NCI-H1417 treated with DMSO at 0.1 percent for 48 hours (cell line): ENCODE measurements at places on chromosomes 2 and 18.

- DNase-seq = no peak
Measured at GRCh38 chr2:240021488-240022104, 3.5 kb downstream of the NDUFA10 start.

- DNase-seq = no peak
Measured at GRCh38 chr18:78630981-78631510, 348.6 kb upstream of the SALL3 start.

DNA sequence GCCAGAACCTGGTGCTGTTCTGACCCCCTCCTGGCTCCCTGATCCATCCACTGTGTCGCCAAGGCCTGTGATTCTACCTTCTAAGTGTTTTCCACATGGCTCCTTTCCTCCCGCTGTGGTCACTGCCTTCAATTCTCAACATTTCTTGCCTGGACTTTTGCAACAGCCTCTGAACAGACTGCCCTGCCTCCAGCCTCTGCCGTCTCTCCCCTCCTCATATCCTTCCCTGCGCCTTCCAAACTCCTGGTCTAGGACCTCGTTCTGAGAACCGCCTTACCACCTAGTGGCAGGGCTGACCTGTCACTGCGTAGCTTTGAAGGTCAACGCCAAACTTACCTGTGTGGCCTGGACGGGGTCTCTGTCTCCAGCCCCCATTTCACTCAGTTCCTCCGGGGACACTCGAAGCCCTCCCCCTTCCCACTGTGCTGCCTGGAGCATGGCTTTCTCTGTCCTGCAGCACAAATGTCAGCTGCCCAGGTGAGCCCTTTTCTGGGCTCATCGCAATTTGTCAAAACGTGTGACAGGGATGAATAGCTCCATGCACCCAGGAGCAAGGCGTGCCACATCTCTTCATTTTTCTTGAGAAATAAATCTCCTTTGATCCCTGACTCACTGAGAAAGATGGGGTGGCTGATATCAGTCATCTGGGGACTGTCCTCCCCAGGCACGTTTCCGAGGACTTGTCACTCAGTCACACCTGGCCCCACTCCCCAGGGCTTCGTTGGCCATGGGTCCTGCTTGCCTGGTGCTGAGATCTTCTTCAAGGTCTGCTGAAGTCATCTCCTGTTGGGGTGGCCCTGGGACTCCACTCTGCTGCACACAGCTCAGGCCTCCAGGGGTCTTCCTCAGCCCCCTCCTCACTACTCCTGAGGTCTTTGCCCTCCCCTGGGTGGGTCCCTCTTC, 46.7 kb downstream of the LDLRAD4 start:
- no peak for DNase-seq

DNA sequence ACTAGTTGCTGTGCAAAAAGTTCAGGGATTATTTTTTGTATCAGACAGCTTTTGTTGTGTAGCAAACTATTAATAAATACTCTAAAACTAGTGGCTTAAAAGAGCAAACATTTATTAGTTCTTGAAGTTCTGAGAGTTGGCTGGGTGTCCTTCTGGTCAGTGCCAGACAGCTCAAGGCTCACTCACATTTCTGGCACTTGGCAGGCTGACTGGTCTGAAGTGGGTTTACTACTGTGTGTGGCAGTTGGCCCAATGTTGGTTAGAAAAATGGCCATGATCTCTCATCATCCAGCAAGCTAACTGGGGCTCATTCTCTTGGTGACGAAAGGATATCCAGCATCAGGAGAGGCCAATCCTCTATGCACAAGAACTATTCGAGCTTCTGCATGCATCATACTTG, 71.4 kb upstream of the ZNF385B start:
- no peak for DNase-seq

GRCh38 chr2:181394741-181395437, 62.3 kb upstream of the ITGA4 start:
- no peak for DNase-seq

- no peak for DNase-seq
Measured at GRCh38 chr2:28054916-28055315, 164.4 kb downstream of the BABAM2 start.

- no peak for DNase-seq
Measured at GRCh38 chr2:218839888-218840287, 8.3 kb upstream of the PRKAG3 start.

DNA sequence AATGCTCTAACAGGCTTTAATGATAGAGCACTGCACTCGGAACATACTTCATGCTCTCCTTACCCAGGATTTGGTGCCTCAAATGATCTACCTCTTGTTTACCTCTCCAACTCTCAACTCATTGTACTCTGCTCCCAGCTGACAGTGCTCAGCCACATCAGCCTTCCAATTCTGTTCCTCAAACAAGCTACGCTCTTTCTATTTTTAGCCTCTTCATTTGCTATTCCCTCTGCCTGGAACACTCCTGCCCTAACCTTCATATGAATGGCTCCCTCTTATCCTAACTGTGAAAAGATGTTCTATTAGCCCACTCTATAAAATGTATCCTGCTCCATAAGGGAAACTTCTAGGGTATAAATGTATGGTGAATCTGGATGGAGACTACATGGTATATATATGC, 42.5 kb downstream of the PIGN start:
- DNase-seq = no peak

DNA sequence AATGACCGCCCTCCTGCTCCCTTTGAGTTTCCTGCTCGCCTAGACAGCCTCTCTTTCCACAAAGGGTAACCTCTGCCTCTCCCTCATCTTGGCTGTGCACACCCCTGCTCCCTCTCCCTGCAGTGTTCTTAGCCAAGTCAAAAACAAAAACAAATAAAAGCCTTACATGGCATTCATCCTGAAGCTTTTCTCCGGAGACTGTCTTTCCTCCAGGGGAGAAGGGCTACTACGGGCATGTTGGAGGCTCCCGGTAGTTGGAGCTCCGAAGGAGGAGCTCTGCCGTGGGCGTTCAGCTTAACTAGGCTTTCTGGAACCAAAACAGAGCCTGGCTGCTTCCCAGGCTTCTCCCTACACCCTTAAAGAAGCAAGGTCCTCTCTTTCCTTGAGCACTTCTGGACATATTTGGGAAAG, 104.2 kb downstream of the TPGS2 start:
- DNase-seq = no peak

DNA sequence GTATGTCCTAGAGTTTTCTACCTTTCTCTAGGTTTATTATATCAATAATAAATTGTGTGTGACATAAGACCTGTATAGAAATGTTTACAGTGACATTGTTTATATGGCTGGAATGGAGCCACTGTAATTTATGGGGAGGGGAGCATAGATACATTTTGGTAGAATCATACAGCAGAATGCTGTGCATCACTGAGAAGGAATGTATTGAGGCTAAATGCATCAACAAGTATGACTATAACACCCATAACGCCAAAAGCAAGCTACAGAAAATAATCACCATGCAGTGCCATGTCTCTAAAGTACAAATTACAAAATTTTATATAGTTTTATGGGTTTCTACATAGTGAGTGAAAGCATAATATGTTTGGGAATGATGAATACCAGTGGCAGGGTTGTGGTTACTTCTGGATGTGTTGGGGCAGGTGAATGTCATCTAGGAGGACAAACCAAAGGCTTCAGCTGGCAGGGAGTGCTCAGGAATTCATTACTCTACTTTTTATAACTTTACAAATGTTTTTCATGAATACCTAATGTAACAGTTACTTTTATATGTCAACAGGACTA, 226.0 kb upstream of the NETO1 start:
- no peak for DNase-seq

- no peak for DNase-seq
Measured at GRCh38 chr2:28616396-28616999, 120.6 kb downstream of the PLB1 start.

DNA sequence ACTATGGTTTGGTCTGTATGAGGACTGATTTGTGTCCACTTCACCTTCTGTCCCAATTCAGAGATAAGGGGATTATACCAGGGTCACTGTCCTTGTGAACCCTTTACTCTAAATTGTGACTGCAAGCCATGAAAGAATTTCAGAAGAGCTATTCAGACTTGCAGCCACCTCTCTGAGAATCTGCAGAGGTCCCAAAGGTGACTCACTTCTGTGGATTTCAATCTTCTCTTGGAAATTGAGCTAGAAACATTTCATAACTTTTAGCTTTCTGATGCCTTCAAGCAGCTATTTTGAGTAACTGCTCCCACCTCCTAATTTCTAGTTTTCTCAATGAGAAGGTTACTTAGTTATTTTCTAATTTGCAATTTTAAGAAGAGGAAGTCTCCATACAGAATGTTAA, 1242.4 kb upstream of the ACVR2A start:
- no peak for DNase-seq

DNA sequence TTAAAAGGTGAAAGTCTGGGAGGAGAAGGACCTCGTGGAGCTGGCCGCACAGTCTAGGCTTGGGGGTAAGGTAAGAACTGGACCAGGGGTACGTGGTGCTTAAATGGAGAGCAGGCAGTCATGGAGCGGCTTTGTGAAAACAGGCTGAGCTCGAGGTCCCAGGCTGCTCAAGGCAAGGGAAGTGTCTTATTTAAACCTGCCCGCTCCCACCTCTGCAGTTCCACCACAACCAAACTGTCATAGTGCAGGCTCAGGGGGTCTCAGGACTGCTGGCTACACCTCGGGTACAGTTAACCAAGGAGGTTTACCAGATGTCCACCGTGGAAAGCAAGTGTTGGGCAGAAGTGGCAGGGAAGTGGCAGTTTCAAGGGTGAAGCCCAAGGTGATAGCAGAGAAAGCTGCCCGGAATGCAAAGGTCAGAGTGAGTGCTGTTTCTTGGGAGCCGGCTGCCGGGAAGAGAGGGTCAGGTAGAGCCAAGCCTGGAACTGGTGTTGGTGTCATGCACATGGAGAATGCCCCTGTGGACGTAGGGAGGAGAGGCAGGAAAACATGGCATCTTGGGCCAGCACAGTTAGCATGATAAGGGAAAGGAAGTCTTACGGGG, 203.3 kb downstream of the GBX2 start:
- no peak for DNase-seq

- no peak for DNase-seq
Measured at GRCh38 chr2:191907091-191907490, 60.2 kb upstream of the CAVIN2 start.

DNA sequence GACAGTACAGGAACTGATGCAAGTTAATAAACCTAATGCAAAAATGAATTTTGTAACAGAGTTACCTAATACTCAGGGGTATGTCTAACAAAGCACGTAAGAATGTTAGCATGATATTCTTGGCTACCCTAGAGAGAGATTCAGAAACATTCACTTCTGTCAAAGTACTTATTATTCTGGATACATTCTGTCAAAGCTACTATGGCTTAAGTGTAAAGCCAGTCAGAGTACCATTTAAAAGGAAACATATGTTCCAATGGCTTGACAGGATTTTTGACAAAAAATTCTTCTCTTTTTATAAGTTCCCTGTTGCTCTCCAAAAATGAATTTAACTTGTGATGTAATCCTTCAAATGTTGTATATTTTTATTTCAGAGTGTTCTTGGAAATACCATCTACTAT, 85.5 kb downstream of the PIGN start:
- DNase-seq = no peak

- peak; percentile 28 for DNase-seq
Measured at GRCh38 chr2:119264781-119265692, 41.4 kb downstream of the STEAP3 start.

DNA sequence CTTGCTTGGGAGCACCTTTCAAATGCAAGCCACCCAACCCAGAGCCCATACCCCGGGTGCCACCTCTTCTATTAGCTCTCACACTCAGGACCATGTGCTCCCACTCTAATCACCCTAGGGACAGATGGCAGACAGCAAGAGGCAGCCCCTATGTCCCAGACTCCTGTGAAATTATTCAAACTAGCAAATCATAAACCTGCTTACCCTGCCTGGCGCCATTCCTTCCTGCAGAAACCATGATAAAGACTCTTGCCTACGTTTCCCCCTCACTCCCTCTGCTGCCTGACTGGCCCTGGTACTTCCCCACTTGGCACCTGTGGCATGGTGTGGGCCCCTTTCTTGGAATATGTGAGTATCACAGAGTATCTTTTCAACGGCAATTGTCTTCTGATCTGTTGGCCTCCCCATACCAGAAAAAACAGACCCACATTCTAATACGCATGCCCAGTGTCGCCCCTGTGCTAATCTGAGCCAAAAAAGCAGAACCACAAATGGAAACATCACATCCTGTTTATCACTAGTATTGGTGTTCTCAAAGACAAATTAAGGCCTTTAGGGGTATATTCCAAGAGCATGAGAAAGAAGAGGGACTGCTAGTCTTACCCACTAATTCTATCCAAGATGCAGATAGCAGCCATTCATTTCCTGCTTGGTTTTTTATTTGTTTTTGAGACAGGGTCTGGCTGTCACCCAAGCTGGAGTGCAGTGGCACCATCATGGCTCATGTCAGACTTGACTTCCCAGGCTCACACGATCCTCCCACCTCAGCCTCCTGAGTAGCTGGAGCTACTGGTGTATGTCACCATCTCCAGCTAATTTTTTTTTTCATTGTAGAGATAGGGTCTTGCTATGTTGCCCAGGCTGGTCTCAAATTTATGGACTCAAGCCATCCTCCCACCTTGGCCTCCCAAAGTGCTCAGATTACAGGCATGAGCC, 44.1 kb upstream of the TTC39C start:
- no peak for DNase-seq

GRCh38 chr2:179233626-179234430, 30.8 kb downstream of the SESTD1 start:
- DNase-seq = no peak

DNA sequence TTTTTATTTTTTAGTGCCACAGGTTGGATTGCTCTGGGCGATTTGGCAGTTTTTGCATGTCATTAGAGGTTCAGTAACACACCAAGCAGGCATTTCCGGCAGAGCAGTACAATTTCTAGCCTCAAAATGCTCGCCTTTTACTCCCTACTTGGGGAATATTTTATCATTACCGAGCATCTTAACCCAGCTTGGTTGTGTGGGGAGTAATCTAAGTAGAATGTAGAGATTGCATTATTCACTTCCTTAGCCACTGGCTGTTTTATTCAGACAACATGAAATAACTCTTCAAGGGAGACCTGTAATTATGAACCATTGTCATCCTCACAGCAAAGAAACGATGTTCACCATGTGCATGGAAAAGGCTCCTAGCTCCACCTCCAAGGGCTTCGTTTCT, 13.1 kb downstream of the GRP start:
- DNase-seq = no peak

DNA sequence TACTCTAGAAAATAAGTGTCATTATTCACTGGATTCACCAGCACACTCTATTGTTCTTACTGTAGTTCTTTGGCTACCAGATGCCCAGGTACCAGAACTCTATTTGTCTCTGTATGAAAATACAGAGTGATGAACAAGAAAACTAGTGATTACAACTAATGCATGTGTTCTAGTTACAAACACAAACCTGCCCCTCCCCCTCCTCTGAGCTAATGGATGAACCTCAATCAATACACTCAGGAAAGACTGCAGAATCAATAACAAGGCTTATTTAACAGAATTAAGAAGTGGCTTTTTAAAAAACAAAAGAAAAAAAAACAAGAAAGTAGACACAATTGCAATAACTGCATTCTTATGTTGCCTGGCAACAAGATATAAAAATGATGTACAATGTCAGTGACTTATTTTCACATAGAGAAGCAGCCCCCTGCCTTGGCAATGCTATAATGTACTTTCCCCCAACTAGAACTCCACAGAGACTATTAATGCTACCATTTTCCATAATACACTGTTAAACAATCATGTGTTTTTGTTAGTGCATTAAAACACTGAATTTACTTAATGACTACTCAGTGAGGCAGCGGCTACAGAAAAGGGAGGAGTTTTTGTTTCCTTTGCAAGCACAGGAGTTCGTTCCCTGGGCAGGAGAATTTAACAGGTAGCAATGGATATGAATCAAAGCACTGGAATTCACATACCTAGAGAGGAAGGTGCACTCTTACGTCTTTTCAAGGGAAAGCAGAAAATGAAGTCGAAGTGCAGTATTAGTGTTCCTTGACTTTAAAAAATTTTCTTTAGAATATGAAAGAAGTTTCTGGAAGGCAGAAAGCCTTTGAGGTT, 318.8 kb upstream of the REV1 start:
- DNase-seq = no peak
